ENCODE measurements at places on chromosomes 2 and 18. TPM values are rescaled to one million over a fixed set of nuclear protein-coding genes. Genes with fewer than 3 reads are reported as not detected.

CNTNAP5 gene
- not detected for total RNA-seq

GRCh38 chr2:136055929-136056688 is 61.8 kb downstream of the CXCR4 start:
- DNase-seq, result no peak

SP5 gene
- 0.47 TPM for total RNA-seq

GRCh38 chr2:39697454-39697853 is 31.7 kb downstream of the TMEM178A start:
- DNase-seq, result no peak

RAB6C gene
- not detected for total RNA-seq

GRCh38 chr2:85737961-85738360 is 15.8 kb upstream of the ATOH8 start:
- DNase-seq, result no peak

- DNase-seq, result peak; percentile 23
Observed at GRCh38 chr18:26088487-26088886, 1.9 kb downstream of the SS18 start.

DNA sequence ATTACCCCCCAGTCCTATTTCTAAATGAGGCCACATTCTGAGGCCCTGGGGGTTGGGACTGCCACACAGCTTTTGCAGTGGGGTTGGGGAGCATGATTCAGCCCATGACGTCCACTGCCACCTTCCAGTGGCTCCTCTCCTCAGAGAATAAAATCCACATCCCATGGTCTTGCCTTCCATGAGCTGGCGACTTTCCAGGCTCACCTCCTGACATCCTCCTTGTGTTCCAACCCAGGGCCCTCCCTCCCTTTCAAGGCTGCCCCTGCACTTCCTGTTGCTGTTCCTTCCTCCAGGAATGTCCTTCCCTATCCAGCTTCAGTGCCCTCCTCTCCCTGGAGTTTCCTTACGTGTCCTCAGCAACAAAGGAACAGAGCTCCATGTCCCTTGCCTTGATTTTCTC is 187.3 kb upstream of the ID2 start:
- no peak for DNase-seq

- DNase-seq, result no peak
Observed at GRCh38 chr2:102803041-102803896, 41.4 kb downstream of the TMEM182 start.

AGBL5 gene
- total RNA-seq, result 14.1 TPM

DNA sequence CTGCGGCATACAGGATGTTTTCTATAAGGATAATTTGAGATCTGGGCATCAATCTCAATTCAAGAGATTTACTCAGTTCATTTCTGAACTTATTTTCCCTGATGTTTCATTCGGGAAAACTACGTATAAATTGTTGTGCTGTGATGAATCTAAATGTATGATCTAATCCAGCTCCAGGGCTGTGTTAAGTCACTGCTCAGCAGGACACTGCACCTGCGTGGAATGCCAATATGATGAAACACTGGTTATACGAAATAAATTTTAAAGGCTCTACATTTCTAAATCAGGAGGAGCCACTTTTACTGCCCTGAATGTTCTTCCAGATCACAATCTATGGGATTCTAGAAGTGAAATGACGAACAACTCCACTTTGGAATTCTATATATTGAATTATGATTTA is 259.0 kb downstream of the HNMT start:
- peak; percentile 33 for DNase-seq

LCT gene
- total RNA-seq, result not detected

GRCh38 chr2:39665811-39666490 is at the start of gene TMEM178A:
TMEM178A (plus strand) TSS chr2:39665917; CDS start chr2:39665975, 58 bp downstream.
- no peak for DNase-seq

DNAJC27 gene
- total RNA-seq, result 2.0 TPM

CCDC74A gene
- 6.5 TPM for total RNA-seq

SS18 gene
- 70.1 TPM for total RNA-seq

TRABD2A gene
- 2.0 TPM for total RNA-seq

SLC9A4 gene
- total RNA-seq, result 0.04 TPM

DNA sequence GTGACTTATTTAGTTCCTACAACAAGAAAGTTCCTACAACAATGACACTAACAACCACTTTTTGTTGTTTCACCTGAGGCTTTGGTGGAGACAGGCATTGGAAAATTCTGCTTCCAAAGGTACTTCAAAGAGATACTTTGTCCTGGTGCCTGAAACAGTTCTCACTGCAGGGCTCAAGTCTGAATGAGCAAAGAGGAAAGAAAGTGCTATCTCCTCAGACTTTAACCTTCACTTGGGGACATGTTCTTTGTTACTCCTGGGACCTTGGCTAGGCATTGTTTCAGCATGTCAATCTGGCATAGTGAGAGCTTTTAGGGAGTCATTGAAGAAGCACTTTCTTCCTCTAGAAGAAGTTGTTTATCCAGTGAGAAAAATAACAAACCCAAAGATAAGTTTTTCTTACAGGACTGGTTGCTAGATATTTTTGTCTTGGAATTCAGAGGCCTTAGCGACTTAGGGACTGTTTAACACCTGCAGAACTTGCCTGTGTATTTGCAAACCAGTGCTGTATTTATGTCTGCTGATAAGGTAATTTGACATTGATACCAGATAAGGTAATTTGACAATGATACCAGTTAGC is 12.2 kb downstream of the MDH1 start:
- DNase-seq, result no peak

- no peak for DNase-seq
Observed at GRCh38 chr2:240782221-240782885, 37.7 kb downstream of the KIF1A start.

CTLA4 gene
- total RNA-seq, result not detected

DNA sequence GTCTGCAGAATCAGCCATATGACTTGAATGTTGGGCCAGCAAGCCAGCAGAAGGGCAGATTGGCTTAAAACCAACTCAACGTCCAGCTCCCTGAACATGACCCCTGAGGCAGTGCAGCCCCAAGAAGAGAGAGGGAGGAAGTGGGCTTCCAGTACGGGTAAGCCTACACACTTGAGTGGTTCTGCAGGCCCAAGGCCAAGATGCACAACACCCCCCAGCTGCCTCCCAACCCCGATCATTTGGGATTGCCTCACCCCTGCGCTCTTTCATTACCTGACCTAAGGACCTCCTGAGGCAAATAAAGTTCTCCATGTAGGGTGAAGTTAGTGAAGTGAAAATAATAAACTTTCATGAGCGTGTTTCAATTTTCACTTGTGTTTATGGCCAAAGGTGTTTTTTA is 536.0 kb downstream of the TNS1 start:
- DNase-seq, result no peak

DNA sequence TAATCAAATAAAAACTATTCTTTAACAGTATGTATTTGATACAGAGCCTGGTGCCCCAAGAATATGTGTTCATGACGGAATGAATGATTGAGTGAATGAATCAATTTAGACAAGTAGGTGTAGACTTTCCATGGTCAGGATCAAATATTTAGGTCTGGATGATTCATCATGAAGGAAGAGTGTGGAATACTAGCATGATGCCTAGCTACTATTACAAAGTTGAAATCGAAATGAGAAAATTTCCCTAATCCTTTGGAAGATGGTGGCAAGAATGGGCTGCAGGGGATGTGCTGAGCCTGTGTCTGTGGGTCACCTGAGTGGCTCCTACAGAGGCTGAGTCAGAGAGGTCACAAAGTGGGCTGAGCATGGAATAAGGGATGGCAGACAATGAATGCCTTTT is 3.1 kb upstream of the MALT1 start:
- peak; percentile 75 for DNase-seq

GRCh38 chr2:233446606-233447305 is 92.5 kb downstream of the DGKD start:
- no peak for DNase-seq
